ENCODE measurements at places on chromosomes 2 and 18.

GRCh38 chr2:217386041-217386440 lies 526.2 kb upstream of the TNP1 start:
- no peak for DNase-seq

- no peak for DNase-seq
Observed at GRCh38 chr2:236949089-236949905, 136.4 kb upstream of the COPS8 start.

GRCh38 chr2:104638859-104639202 lies 215.1 kb upstream of the POU3F3 start:
- DNase-seq: no peak

DNA sequence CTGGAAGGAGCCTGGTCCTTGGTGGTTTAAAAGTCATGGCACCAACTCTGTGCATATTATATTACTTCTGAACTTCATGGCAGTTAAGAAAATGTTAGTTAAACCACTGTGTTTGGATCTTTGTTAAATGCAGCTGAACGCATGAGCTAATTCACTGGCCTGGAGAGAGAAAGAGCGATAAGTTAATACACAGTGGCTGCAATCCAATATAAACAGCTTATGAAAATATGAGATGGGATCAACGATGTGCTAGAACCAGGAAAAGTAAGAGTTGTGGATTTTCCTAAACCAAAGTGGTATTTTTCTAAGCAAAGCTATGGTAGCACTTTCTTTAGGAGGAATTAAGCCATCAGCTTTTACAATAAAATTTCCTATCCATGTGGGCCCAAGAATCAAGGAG lies 326.7 kb downstream of the MTX2 start:
- DNase-seq: no peak

GRCh38 chr18:21257386-21257785 lies 15.4 kb downstream of the GREB1L start:
- no peak for DNase-seq

GRCh38 chr2:78411303-78411702 lies 614.2 kb upstream of the REG3G start:
- no peak for DNase-seq

- DNase-seq: no peak
Observed at GRCh38 chr2:108968619-108969018, 20.4 kb downstream of the EDAR start.

DNA sequence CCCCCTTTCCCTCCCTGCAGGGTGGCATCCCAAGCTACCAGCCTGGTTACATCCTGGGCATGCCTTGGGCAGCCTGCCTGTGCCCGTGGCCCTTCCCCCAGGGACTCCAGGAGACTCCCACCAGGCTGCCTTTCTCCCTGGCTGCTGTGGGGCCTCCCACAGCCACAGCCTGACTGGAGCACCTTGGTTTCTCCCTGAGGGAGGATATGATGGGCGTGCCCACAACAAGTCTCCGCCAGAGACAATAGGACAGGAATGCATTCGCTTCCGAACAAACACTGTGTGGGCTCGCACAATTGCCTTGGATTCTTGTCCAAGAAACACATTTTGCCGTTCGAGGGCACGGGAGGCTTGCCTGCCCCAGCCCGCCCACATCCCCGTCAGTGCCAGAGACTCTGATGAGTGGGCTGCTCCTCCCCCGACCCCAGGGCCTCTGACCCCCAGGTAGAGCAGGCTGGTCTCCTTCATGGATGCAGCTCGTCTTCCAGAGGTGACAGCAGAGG lies 102.1 kb downstream of the SMAD7 start:
- DNase-seq: no peak

- DNase-seq: no peak
Observed at GRCh38 chr18:832085-832681, 20.1 kb upstream of the YES1 start.

DNA sequence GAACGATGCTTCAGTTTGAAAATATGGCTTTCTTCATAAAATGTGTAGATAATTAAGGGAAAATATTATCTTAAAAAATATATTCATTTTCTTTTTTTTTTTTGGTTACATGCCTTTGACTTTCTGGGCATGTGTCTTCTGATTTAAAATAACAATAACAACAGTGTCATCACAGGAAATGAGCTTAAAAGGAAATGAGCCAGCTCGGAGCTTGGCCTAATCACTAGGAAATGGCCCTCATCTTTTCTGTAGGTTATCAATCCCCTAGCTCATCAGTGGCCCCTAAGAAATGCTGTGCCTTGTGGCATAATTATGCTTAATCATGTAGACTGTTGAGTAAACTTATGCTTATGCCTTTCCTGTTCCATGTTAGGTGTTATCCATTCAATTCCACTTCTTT lies 141.8 kb upstream of the FHL2 start:
- no peak for DNase-seq

DNA sequence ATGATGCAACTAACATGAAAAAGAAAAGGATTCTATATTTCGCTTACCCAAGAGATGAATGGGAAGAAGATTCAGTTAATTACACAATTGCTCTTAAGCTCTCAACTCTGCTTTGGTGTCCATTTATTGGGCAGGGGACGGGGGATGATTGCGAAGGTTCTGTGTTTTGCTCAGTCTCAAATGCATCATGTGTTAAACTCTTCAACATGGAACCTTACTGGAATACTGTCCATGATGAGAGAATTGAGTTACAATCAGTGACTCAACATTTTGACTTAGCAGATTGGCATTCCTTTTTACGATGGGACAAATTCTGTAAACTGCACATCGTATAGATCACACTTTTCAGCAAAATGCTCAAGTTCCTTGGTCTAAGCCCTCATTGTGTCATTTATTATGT lies 135.6 kb downstream of the RBMS1 start:
- no peak for DNase-seq

DNA sequence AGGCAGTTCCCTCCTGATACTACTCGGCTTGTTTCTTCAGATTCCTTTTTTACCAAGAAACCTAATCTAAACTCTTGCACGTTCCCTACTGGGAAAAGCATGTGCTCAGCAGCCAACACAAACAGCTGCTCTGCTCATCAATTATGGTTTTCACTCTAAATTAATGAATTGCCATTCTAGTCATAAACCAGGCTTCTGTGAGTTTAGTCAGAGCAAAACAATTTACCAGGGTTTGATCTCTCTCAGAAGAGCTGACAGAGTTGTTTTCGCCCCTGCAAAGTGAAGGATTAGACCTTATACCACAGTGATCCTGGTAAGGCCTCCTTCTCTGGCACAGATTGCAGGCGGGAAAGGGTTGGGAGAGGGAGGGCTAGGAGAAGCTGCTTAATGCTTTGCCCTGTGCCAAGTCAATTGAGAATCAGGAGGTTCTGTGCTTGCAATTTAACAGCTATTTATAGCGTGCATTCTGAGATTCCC lies 57.2 kb downstream of the REEP1 start:
- no peak for DNase-seq

All from stimulated activated CD8-positive, alpha-beta memory T cell treated with anti-CD3 and anti-CD28 coated beads, Interleukin-15, amount 100 ng/mL, for 48 hours (primary cell).